Activated CD4-positive, CD25-positive, alpha-beta regulatory T cell (primary cell): ENCODE measurements at places on chromosomes 5 and 9.

DNA sequence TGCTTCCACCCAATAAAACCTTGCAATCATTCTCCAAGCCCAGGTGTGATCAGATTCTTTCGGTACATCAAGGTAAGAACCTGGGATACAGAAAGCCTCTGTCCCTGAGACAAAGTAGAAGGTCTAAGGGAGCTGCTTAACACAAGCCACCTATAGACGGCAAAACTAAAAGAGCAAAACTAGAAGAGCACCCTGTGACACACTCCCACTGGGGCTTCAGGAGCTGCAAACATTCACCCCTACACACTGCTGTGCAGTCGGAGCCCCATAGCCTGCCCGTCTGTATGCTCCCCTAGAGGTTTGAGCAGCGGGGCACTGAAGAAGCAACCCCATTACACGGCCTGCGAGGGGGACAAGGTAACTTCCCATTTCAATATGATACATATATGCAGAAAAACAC lies 179.6 kb upstream of the CDH9 start:
- DNase-seq = no peak

GRCh38 chr5:4207486-4207885 lies 611.9 kb downstream of the IRX1 start:
- DNase-seq = no peak

DNA sequence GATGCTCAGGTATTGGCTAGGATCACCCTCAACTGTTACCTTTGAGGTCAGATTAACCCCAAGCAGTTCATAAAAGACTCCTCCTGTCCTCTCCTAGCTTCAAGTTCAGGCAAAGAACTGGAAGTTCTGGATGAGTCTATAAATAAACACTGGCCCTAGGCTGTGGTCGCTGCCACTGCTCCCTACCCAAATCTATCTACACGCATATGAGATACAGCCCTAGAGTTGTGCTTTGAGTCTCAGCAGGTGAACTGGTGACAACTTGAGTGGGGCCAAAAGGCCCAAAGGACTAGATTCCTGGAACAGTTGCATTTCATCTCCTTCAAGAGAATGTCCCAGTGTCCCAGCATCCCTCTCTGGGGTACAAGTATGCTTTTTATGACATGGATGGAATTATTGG lies 62.6 kb downstream of the SAXO1 start:
- no peak for DNase-seq

- DNase-seq = no peak
These were observed 157.8 kb upstream of the TRPM3 start for GRCh38 chr9:71279151-71279739.

GRCh38 chr5:150512368-150512747 lies 4.4 kb downstream of the NDST1 start:
- no peak for DNase-seq

DNA sequence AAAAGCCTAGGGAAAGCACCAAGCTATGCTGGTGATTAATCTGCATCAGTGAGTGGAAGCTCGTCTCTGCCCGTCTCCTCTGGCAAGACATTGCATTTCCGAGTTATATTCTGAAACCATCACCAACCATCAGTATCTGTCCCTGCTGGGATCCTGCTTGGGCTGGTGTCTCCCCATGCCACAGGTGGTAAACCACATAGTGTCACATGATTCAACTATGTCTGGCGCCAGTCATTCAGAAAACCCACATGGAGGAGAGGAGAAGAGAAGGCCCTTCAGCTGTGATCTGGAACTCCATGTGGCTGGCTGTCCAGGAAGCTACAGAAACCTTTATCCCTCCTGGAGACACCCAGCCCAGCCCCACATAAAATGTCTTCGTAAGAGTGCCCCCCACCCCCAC lies 4.8 kb downstream of the IL9 start:
- DNase-seq = no peak

GRCh38 chr5:146378986-146379385 lies 40.3 kb downstream of the POU4F3 start:
- no peak for DNase-seq

DNA sequence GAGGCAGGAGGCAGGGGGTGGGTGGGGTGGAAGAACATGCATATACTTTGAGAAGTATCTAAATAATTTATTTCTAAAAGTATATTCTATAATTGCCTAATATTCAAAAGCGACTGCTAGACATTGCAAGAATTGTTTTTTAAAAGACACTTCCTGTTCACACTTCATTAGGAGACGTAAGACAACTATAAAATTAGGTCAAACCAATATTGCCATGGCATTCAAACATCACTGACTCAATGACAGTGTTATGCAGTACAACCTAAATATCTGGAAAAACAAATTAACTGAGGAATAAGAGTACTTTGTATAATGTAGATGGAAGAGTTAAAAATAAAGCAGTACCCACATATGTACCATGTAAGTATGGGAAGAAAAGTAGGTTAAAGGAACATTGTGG lies 4.5 kb downstream of the CCNH start:
- no peak for DNase-seq

DNA sequence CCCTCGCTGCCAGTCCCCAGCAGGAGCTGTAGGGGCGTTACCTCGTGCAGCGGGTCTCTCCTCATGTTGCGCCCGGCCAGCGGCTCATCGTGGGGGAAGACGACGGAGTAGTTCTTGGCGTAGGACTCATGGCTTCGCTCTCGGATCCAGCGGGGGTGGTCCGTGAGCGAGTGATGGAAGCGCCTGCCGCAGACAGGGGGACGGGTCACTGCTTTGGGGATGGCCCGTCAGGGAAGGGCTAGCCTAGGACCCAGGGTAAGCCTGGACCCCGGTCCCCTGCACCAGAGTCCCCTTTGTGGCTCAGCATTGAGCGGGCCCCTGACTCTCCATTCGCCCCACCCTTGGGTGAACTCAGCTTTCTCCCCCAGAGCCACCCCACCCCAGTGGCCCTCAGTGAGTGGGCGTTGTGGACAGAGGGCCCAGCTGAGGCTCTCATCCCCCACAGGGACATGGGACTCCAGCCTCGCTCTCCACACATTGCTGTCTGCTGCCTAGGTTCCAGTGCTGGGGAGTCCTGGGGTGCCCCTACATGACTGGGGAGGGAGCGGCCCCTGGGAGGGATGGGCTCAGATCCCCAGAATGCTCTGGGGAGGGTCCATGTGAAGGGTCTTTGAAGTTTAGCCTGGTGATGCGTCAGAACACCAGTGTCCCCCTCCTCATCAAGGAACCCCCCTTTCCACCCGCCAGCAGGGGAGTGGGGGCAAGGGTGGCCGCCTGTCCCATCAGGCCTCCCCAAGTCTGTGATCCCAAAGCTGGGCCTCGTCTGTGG lies 29.7 kb downstream of the SARDH start:
- no peak for DNase-seq

DNA sequence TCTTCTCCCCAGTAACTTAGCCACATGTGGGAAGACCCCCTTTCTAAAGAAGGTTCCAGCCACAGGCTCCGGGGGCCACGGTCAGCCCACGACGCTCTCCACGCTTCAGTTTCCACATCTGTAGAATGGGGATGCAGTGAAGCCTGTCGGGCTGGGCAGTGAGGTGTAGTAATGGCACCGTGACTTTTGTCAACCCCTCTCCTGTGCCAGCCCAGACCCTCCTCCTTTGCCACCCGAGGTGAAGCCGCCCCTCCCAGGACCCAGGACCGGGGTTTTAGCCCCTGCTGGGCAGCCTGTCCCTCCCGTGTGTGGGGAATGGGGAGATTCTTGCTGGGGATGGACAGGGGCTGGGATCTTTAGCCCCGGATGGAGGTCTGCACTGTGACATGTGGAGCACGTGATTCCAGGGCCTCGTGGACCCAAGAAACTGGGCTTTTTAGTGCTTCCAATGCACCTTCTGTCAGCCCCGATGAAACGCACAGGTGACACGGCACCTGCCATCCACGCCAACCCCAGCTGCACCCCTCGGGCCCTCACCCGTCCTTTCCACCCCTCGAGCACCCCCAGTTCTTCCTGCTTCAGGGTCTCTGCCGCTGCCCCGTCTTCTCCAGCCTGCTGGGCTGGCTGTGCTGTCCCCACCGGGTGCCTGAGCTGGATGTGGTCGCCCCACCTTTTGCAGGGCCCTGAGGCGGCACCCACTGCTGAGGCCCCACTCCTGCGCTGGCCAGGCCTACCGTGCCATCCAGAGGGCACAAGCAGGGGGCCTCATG lies 13.4 kb upstream of the RNU6ATAC start:
- no peak for DNase-seq

GRCh38 chr9:81456431-81457006 lies 232.8 kb downstream of the TLE1 start:
- no peak for DNase-seq

DNA sequence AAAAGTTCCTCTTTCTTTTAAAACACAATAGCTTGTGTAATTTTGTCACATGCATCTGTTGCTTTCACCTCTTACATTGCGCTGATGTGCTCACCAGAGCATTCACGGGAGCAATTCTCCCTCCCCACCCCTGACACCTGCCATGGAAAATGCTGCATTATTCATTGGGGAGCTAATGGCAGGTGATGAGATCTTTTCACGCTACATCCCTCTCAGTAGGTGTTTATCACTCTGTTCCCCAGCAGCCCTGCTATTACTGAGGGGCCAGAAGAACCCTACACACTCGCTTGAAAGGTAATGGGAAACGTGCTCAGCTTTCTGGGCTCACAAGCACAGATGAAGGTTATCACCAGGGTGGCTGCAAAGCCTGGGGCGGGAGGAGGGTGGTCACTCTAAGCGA lies 398.0 kb downstream of the PSAT1 start:
- DNase-seq = no peak

- DNase-seq = no peak
These were observed at the start of gene ADAMTSL2 for GRCh38 chr9:133534346-133535291. TSS of gene ADAMTSL2 (plus strand) at chr9:133534704. CDS start at chr9:133536713, 2,009 bp downstream.

GRCh38 chr5:118397236-118397635 lies 591.1 kb downstream of the DTWD2 start:
- DNase-seq = no peak

DNA sequence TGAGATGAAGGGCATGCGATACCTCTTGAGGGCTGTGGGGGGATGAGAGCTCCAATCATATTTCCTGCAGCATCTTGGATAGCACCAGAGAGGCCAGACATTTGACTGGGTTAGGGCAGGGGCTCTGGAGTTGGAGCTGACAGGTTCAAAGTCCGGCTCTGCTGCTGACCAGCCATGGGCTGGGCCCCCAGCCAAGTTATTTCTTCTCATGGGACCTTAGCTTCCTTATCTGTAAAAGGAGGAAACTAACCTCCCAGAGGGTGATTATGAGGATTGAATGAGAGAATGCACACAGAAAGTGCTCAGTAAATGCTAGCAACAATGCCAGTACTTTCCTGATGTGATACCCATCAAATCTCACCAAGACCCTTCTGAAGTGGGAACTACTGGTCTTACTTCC lies 65.2 kb upstream of the SLC25A51 start:
- no peak for DNase-seq
